ENCODE measurements at places on chromosomes 3 and 15.

DNA sequence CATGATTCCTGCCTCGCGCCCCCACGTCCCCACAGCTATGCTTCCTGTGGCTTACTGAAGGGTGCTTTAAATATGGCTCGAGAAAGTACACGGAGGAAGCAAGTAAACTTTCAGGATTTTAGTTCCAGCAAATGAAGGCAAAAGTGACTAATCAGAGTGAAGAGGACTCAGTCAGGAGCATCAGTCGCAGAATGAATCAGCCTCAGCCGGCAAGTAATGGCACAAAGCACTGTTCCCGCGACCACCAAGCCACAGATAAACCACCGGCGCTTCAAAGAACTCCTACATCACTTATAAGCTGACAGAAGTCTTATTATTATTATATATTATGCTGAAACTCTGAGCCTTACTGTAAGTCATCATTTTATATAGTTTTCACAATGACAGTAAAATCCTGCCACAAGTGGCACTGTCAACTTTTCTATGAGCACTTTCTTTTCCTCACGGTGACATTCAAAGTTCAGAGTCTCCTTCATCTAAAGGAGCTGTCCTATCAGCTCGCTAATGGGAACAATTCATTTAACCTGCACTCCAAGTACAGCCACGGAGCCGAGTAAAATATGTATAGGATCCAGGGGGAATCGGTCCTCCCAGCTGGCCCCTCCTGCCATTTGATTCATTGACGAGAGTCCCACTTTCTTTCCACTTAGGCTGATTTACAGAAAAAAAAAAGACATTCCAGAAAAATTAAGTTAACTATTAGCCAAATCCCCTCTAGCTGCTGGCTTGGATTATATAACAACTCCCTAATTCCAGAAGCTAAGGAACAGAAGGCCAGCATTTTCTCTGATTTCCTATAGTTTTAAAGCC lies 217.0 kb upstream of the ICE2 start:
- no peak for DNase-seq

GRCh38 chr3:140292684-140293083 lies 357.7 kb downstream of the CLSTN2 start:
- no peak for DNase-seq

GRCh38 chr3:10570196-10570946 lies 65.0 kb upstream of the ATP2B2 start:
- no peak for DNase-seq

GRCh38 chr15:63969652-63970421 lies 76.4 kb downstream of the DAPK2 start:
- no peak for DNase-seq

DNA sequence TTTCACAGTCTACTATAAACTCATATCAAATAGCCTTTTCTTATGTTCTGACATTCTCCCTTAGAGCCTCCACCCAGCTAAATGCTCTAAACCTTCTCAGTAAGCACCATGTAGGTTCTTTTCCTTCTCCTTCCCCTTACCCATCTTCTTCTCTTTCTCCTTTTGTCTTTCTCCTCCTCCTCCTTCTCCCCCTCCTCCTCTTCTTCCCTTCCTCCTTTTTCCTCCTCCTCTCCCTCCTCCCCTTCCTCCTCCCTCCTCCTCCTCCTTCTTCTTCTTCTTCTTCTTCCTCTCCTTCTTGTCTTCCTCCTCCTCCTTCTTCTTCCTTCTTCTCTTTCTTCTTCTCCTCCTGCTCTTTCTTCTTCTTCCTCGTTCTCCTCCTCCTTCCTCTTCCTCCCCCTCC lies 85.2 kb upstream of the KCNAB1 start:
- DNase-seq: no peak

DNA sequence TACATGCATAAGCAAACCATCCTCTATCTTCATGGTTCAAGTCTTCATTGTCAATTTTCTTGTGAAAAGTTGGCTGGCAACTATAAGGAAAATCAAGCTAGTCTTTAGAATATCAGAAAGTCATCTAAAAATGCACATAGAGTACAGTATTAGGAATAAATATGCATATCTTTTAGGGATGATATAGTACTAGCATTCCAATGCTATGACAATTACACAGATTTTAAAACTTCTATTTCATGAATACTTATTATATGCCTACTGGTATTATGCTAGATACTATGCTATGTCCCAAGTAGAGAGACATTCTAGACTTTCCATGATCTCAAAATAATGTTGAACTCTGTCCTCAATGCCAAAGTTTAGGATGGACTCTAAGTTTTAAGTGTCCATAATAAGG lies 81.3 kb upstream of the NAALADL2 start:
- no peak for DNase-seq

GRCh38 chr3:77040926-77041722 lies 1.2 kb downstream of the ROBO2 start:
- DNase-seq: no peak

- no peak for DNase-seq
Observed at GRCh38 chr3:147269907-147270306, 136.4 kb downstream of the ZIC4 start.

GRCh38 chr3:36542186-36542585 lies 161.9 kb downstream of the STAC start:
- no peak for DNase-seq

DNA sequence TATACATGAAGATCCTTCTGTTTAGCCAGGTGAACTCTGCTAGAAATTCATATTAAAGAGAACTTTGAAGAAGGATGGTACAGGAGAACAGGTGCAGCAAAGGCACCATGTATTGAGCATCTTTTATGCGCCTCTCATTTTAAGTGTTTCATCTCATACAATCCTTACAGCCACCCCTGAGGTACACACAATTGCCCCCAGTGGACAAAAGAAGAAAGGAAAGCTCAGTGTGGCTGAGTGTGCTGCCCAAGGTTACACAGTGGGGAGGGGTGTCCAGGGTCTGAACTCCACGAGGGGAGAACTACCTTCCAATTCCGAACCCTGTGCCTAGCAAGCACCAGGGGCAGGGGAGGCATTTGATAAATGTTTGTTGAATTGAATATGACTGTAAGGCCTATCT lies 98.6 kb downstream of the MECOM start:
- DNase-seq: no peak
